Panc1 (cell line): ENCODE measurements at places on chromosomes 6 and 20. TPM values are rescaled to one million over a fixed set of nuclear protein-coding genes. Genes with fewer than 3 reads are reported as not detected.

Gene SLC35D3
- total RNA-seq = not detected

Gene ELOVL2
- 27.8 TPM for total RNA-seq

Gene TSPO2
- total RNA-seq = not detected

Gene GATA5
- 53.2 TPM for total RNA-seq

Gene EMILIN3
- 0.54 TPM for total RNA-seq

- DNase-seq = no peak
Observed at GRCh38 chr20:62928246-62928939, 2.1 kb upstream of the DIDO1 start.

DNA sequence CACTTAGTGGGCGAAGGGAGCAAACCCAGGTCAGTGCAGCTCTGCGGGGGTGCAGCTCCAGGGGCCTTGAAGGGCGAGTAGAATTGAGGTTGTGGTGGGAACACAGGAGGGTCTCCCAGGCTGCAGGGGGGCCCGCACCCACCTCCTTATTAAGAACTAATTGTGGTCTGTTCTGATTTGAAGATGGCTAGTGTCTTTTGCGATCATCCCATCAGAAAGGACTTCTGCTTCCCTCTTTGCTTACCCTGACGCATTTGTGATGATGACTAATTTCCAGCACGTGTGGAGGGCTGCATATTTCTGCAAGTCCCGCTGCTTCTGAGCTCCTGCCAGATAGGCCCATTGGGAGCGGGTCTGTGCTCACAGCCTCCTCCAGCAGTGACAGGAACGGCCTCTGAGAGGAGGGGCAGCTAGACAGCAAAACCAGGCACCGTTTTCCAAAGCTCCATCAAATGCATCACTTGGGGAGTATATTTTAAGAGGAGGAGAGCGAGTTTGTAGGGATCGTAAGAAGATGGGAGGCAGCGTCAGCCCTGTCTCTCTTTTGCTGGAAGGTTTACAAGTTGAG, 268.9 kb downstream of the CDH4 start:
- no peak for DNase-seq

GRCh38 chr6:135798751-135799515, 52.6 kb upstream of the PDE7B start:
- no peak for DNase-seq

- DNase-seq = no peak
Observed at GRCh38 chr20:14644306-14645097, 307.1 kb upstream of the FLRT3 start.

- DNase-seq = no peak
Observed at GRCh38 chr6:15508931-15509330, 153.9 kb downstream of the DTNBP1 start.

- no peak for DNase-seq
Observed at GRCh38 chr20:36682311-36682710, 36.3 kb upstream of the SLA2 start.

DNA sequence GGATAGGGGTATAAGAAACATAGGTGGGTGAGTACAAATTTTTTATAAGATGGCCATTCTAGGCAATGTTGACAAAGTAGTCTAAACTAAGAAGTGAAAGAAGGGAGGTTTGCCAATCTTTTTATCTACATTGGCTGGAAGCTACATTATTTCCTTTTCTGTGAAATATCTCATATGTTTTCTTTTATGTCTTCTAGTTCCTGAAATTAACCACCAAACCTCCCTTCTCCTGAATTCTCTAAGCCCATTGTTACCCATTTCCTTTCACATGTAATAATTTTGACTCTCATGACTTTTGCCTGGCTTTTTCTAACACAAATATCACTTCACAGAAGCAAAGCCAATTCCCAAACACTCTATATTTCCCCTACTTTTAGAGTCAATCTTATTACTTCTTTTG, 496.2 kb upstream of the JAG1 start:
- DNase-seq = no peak

GRCh38 chr20:14235355-14235754, 102.1 kb downstream of the FLRT3 start:
- no peak for DNase-seq

DNA sequence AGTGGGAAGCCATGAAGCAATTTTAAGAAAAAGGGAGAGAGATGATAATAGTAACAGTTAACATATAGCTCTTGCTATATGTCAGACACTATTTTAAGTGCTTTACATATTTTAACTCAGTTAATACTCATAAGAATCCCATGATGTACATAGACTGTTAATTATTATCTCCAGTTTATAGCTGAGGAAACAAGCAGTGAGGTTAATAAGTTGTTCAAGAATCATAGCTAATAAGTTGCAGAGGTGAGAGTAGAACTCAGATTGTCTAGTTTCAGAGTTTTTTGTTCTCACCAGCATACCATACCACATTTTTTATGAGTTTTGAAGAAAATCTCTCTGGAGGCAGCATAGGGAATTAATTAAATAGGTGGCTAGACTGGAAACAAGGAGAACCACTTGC, 144.6 kb upstream of the MMS22L start:
- DNase-seq = no peak

DNA sequence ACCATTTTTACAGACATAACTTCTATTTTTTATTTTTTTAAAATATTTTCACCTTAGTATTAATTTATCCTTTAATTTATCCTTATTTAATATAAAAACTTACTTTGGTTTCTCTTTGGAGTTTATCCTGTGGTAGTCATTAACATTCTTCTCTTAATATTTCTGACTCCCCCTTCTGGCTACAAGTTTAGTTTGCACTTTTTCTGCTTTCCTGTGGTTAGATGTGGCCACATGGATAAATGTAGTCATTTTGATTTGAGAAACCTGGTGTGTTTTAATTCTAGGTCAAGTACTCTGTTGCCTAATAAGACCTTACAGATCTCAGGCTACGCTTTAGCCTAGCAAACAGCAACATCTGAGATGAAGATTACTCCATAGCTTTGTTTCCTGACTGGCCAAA, 1187.5 kb downstream of the HACE1 start:
- DNase-seq = no peak

DNA sequence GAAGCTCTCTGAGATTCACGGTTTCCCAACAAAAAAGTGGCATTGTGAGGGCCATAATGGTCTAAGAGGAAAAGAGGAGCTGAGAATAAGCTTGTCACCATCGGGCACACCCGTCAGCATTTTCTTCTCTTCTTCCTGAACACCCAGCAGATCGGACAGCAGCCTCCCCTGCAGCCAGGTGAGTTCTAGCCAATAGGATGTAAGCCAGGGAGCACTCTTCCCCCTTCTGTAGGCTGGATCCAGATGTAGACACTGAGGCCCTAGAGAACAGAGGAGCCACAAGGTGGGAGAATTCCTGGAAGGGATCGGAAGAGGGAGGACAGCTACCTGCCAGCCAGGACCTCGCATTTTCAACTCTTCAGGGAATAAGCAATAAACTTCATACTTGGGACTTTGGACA, 228.0 kb downstream of the SYNDIG1 start:
- DNase-seq = no peak

GRCh38 chr6:111777357-111777756, 95.9 kb downstream of the FYN start:
- no peak for DNase-seq
